ENCODE measurements at places on chromosomes 5 and 9. TPM values are rescaled to one million over a fixed set of nuclear protein-coding genes. Genes with fewer than 3 reads are reported as not detected.

Gene NSG2
- polyA plus RNA-seq, result 0.04 TPM

Gene BHMT2
- polyA plus RNA-seq, result 12.4 TPM

Gene NIM1K
- 1.3 TPM for polyA plus RNA-seq

Gene FREM1
- polyA plus RNA-seq, result 0.04 TPM

Gene ANKRD34B
- not detected for polyA plus RNA-seq

Gene ENTREP1
- polyA plus RNA-seq, result 0.07 TPM

Data from BJ (cell line).